ENCODE measurements at places on chromosomes 13 and 19.

DNA sequence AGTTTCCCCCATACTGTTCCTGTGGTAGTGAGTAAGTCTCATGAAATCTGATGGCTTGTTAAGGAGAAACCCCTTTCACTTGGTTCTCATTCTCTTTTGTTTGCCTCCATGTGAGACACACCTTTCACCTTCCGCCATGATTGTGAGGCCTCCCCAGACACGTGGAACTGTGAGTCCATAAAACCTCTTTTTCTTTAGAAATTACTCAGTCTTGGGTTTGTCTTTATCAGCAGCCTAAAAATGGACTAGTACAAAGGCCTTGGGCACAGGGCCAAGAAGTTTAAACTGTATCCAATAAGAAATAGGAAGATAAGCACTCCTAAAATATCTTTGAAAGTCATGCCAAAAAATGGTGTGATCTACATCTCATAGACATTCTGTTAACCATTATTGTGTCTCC is 176.9 kb downstream of the TBC1D4 start:
- DNase-seq, result no peak

- no peak for DNase-seq
Measured at GRCh38 chr13:97319113-97319720, 97.1 kb downstream of the MBNL2 start.

- no peak for DNase-seq
Measured at GRCh38 chr13:32472194-32472621, 44.3 kb upstream of the N4BP2L1 start.

DNA sequence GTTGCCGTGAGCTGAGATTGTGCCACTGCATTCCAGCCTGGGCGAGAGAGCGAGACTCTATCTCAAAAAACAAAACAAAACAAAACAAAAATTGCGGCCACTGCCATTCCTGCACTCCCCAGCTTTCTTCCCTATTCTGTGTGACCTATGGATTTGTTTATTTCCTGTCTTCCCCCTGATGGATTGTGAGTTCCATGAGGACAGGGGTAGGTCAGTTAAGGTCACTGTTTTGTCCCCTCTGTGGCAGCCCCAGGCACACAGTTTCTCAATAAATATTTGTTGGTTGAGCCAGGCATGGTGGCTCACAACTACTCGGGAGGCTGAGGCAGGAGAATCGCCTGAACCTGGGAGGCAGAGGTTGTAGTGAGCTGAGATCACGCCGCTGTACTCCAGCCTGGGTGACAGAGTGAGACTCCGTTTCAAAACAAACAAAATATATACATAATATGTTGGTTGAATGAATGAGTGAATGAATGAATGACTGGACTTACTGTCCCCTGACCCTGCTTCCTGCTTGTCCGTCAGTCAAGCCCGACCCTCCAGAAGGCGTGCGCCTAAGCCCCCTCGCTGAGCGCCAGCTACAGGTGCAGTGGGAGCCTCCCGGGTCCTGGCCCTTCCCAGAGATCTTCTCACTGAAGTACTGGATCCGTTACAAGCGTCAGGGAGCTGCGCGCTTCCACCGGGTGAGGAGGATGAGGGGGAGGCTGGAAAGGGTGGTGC is 5.0 kb downstream of the EBI3 start:
- DNase-seq, result no peak

GRCh38 chr13:52712385-52712784 is 27.2 kb downstream of the CNMD start:
- DNase-seq, result no peak

- DNase-seq, result no peak
Measured at GRCh38 chr13:27007166-27007565, 164.4 kb downstream of the USP12 start.

GRCh38 chr13:78309497-78310180 is 293.7 kb downstream of the POU4F1 start:
- DNase-seq, result no peak
